H9 (cell line): ENCODE measurements at places on chromosomes 2 and 18. TPM values are rescaled to one million over a fixed set of nuclear protein-coding genes. Genes with fewer than 3 reads are reported as not detected.

RAX gene
- 0.37 TPM in 1 of 2 replicates, not detected in the other for total RNA-seq

GRCh38 chr18:13500227-13500865, 226.0 kb downstream of the FAM210A start:
- peak; percentile 87 for DNase-seq

GNLY gene
- total RNA-seq: not detected in 2 replicates

DNA sequence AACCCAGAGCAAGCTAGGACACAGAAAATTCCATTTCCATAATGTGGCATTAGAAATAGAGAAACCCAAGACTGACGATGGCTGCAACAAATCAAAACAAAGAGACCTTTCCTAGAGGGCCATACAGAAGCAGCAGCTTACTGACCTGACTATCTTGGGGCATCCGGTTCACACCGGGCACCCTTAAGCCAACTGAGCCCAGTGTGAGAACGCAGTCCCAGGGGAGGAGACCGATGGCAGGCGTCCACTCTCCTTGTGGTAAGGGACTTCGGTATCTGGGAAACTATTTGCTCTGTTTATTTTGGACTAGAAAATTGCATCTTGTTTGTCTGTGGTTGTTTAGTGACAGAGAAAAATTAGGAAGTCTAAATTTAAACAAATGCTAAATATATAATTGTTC, 244.8 kb upstream of the COPS8 start:
- DNase-seq: no peak

FAM136A gene
- total RNA-seq: 118 and 119 TPM in 2 replicates

AGFG1 gene
- total RNA-seq: 106 and 109 TPM in 2 replicates

GRCh38 chr2:171505374-171505773, 16.9 kb upstream of the CYBRD1 start:
- no peak for DNase-seq

ST8SIA3 gene
- 1.9 and 2.3 TPM in 2 replicates for total RNA-seq

- no peak for DNase-seq
Observed at GRCh38 chr2:239790721-239791120, 234.4 kb downstream of the NDUFA10 start.

DNA sequence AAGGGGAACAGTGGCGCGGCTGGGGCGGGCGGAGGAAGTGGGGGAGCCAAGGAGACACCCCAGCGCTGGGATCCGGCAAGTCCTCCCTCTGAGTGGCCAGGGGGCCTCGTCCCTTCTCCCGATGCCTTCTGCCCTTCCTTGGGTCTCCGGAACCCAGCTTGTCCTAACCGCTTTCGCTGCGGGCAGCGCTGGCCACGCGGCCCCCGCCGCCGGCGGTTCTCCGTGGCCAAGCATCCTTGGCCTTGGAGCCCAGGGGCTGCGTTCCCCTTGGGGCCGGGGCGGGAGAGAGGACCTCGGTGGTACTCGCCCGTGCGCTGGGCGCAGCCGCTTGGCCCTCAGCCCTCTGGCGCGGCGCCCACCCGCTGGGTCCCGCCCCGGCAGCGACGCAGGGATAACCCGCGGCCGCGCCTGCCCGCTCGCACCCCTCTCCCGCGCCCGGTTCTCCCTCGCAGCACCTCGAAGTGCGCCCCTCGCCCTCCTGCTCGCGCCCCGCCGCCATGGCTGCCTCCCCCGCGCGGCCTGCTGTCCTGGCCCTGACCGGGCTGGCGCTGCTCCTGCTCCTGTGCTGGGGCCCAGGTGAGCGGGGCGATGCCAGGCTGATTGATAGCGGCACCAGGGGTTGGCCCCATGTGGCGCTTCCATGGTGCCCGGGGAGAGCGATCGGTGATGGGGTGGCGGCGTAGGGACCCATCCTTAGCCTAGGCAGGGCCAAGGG, 128.7 kb downstream of the UXS1 start:
- no peak for DNase-seq

GRCh38 chr2:64606479-64607363, 47.0 kb downstream of the SERTAD2 start:
- peak; percentile 87 for DNase-seq

- DNase-seq: no peak
Observed at GRCh38 chr2:217398860-217399259, 539.0 kb upstream of the TNP1 start.

DNA sequence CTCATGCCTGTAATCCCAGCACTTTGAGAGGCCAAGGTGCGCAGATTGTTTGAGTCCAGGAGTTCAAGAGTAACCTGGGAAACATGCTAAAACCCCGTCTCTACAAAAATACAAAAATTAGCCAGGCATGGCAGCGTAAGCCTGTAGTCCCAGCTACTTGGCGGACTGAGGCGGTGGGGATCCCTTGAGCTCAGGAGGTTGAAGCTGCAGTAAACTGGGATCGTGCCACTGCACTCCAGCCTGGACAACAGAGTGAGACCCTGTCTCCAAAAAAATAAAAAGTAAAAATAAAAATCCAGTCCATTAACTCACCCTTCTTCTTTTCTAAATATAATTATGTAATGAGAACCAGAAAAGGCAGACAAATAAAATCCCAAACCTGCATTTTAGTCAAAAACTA, 8.2 kb downstream of the BAZ2B start:
- no peak for DNase-seq

DNA sequence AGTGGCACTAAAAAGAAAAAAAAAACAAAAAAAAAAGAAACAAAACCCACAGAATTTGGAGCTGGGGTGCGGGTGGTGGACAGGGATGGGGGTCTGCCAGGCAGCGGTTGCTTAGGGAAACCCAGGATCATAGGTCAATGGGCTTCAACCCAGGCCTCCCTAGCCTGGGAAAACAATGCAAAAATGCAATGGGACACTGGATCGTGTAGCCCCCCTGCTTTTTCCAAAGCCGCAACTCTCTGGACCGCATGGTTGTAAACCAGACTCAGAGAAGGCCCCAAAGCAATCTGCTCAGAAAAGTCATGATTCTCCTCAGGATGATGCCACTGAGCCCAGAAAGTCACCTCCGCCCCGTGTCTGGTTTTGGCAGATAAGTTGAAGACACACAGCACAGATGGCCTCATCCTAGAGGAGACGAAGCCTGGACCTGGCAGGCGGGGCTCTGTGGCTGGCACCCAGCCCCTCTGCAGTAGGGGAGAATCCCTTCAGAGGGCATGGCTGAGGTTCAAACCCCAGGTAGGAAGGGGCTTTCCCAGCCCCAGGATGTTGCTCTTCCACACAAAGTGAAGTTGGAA, 5.1 kb downstream of the DLX2 start:
- no peak for DNase-seq

DNA sequence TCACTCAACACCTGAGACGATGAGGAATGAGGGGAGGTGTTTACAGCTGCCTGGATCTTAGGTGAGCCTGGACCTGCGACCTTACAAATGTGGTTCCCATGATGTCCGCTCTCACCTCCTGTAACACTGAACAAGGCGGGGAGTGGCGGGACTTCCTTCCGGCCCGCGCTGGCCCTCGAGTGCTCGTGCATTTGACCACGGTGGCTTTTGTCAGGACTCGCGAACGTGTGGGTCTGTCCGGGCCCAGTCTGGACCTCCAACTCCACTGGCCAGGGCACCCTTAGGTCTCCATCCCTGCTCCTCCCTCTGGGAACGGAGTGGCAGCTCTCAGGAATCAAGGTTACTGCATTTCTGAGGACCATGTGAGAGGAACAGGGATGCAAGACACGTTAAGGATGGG, 263.0 kb upstream of the SALL3 start:
- no peak for DNase-seq

GRCh38 chr2:239747274-239747673, 277.9 kb downstream of the NDUFA10 start:
- DNase-seq: no peak

GRCh38 chr18:33712719-33713118, 134.7 kb downstream of the ASXL3 start:
- no peak for DNase-seq

DNA sequence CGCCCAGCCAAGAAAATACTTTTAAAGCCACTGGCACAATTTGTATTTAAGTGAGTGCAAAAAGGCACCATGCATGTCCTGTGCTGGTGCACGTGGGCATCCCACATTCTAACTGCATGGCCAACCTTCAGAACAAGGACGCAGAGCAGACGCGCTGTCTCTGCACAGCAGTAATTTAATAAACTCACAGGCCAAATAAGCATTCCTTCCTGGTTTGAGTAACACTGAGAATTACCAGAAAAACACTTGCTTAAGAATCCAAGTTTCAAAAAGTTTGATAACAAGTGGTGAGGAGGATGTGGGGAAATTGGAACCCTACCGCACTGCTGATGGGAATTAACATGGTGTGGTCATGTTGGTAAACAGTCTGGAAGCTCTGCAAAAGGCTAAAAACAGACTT, 38.7 kb downstream of the RPL31 start:
- DNase-seq: no peak

- no peak for DNase-seq
Observed at GRCh38 chr2:237551071-237551574, 15.3 kb upstream of the PRLH start.

LRRC30 gene
- not detected in 2 replicates for total RNA-seq

DNA sequence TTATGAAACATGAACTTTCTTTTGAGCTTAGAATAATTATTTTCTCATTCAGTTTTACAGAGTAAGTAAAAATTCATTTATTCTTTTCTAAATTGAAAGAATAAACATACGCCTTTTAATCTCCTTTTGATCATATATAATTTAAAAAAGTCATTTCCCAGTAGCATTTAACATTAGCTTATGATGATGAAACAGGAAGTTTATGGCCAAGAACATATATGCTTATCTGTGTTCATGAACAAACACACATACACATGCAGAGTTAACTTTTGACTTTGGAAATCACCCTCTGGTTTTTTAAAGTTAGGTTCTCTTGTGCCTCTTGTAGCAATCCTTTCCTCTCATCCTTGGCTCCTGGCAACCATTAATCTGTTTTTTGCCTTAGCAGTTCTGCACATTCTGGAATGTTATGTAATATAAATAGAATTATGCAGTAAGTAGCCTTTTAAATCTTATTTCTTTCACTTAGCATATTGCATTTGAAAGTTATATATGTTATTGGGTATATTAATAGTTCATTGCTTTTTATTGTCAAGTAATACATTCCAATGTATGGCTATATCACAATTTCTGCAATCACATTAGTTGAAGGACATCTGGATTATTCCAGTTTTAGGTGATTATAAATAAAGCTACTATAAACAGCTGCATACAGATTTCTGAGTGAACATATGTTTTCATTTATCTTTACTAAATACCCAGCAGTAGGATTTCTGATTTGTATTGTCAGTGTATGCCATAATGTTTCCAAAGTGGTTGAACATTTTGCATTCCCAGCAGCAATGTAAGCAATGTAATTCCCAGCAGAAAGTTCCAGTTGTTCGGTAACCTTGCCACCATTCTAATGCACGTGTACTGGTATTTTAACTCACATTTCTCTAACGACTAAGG, 210.3 kb downstream of the ZRANB3 start:
- no peak for DNase-seq

GRCh38 chr2:162022290-162022945, 51.6 kb downstream of the DPP4 start:
- DNase-seq: no peak

DNA sequence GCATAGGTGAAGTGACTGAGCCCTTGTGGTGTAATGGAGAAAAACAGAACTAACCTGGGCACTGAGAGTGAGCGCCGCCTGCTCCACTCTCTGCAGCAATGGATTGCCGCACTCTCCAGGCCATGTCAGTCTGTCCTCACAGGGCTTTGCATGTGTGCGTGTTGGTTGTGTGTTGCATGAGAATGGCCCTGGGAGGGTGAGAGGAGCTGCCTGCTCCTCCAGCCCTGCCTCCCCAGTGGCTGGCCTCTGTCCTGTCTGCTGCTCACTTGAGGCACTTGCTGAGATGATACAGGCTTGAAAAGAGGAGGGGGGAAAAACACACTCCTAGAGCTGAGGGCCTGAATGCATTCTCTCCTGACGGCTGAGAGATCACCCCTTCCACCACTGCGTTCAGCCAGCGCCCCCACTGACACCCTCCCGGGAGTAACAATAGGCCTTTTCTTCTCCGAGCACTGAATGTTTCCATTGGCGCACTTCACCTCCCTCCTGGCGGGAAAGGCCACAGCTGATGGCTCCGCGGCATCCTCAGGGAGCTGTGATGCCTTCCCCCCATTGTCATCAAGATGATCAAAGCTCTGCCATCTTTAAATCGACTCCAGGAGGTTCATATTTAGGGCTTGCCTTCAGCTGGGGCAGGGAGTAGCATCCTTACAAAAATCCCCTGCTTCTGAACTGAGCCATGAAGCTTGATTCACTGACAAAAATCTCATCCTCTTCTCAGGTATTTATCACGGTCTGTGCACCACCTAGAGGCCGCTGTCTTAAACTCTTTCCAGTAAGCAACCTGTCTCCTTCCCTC, 49.9 kb upstream of the DAPL1 start:
- peak; percentile 74 for DNase-seq

GALNT13 gene
- total RNA-seq: 6.6 and 6.7 TPM in 2 replicates

GRCh38 chr18:42781298-42781815, 334.1 kb downstream of the RIT2 start:
- DNase-seq: no peak

DNA sequence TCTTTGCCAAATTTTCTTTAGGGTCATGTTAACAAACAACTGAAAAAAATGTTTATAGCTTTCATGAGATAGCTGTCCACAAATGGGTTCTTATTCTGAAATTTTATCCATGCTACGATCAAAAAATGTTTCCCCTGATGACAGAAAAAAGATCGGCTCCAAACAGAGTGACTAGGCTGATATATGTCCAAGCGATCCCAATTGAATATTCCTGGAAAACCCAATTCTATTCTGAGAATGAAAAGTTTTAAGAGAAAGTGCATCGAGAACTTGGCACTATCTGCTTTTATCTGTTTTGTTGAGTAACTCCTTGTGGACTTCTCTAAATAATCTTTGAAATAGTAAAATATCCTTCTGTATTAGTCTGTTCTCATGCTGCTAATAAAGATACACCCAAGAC, 19.1 kb downstream of the KCNE4 start:
- no peak for DNase-seq

DNA sequence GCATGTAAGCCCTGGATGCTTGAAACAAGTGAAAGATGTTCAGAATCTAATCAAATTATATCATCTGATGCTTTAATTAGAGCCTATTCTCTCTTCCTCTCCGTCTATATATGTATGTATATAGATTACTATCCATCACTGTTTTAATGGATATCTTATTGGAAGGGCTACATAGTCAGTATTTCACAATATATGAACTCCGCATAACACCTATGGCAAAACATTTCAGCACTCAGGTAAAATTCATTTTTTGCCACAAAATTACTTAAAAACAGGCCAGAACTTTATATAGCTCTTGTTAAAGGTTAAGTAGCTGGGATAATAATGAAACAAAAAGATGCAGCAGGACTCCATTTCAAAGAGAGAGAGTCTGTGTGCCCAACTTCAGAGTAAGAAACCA, 1.2 kb downstream of the PJVK start:
- no peak for DNase-seq

- DNase-seq: no peak
Observed at GRCh38 chr18:23143016-23143814, 7.9 kb downstream of the CABLES1 start.

DNA sequence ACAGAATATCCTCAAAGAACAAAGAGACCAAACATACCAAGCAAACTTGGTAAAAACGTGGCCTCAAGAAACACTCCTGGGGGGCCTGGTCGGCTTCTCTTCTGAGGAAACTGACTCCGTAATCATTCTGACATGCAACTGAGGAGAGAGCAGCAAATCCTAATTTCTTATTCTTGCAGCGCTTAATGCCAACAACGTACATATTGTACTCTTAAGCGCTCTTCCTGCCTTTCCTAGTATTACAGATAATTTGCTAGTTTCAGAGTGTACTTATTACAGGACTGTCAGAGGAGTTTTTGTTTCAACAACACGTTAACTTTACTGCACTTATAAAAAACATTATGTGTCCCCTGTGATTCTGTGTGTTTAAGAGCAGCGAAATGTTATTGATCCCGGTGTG, 64.9 kb downstream of the ZNF521 start:
- no peak for DNase-seq

TXNDC9 gene
- total RNA-seq: 35.3 and 37.7 TPM in 2 replicates

GRCh38 chr2:238019962-238020361, 40.8 kb upstream of the SCLY start:
- DNase-seq: no peak

MDH1B gene
- total RNA-seq: 1.3 and 1.4 TPM in 2 replicates
